ENCODE measurements at places on chromosomes 11 and 22.

GRCh38 chr11:121369366-121369765 is 76.8 kb downstream of the SC5D start:
- no peak for DNase-seq

GRCh38 chr11:102603091-102603490 is 22.0 kb downstream of the MMP20 start:
- DNase-seq, result no peak

DNA sequence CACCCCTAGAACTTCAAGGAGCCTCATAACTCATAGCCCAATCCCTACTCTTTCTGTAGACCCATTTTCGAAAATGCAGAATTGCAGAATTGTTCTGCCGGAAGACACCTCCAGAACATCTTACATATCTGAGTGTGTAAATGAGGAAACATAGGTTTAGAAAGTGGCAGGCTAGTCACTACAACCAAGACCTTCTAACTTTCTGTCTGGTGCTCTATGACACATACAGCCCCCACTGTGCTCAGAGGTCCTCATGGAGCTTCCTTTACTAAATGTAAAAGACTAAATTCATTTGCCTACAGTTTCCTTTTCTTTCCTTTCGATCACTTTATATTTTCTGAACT is 132.1 kb upstream of the DDI1 start:
- DNase-seq, result no peak

- no peak for DNase-seq
Measured at GRCh38 chr11:73976451-73977151, 6.0 kb downstream of the UCP2 start.

DNA sequence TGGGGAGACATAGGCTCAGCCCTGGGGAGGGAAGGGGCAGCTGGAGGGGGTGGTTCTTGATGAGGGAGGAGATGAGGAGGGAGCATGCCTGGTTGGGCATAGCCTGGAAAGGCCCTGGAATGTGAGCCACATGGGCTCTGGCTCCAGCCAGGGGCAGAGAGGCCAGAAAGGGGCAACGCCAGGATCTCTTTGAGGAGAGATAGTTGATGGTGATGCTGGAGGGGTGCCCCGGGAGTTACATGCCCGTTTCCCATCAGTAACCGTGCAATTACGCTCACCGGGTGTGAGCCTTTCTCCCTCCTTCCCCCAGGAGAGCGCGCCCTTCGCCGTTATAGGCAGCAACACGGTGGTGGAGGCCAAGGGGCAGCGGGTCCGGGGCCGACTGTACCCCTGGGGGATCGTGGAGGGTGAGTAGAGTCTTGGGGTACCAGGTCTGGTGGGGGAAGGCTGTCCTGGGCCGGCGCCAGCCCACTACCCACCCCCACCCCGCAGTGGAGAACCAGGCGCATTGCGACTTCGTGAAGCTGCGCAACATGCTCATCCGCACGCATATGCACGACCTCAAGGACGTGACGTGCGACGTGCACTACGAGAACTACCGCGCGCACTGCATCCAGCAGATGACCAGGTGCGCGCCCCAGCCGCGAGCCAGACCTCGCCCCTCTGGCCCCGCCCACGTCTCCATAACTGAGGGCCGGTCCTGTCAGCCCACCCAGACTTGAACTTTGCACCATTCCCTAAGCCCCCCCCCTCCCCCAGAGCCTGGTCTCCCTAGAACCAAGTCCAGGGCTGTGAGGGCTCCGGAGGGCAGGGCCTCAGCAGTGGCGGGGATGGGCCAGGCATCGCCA is 1.8 kb upstream of the GP1BB start:
- no peak for DNase-seq

GRCh38 chr11:35304386-35304775 is 115.0 kb downstream of the SLC1A2 start:
- no peak for DNase-seq

DNA sequence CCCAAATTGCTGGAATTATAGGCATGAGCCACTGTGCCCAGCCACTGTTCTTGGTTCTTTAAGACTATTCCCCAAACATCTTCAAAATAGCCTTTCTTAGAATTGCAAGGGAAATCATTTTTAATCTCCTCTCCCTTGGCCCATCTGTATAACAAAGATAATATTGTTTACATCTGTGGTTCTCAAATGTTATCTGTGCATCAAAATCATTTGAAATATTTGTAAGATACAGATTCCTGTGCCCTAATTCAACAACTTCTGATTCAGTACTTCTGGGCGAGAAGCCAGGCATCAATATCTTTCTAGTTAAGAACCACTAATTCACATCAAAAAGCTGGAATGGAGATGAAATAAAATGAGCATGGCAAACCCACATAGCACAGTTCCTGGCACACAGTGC is 83.0 kb downstream of the TMPRSS5 start:
- DNase-seq, result no peak

DNA sequence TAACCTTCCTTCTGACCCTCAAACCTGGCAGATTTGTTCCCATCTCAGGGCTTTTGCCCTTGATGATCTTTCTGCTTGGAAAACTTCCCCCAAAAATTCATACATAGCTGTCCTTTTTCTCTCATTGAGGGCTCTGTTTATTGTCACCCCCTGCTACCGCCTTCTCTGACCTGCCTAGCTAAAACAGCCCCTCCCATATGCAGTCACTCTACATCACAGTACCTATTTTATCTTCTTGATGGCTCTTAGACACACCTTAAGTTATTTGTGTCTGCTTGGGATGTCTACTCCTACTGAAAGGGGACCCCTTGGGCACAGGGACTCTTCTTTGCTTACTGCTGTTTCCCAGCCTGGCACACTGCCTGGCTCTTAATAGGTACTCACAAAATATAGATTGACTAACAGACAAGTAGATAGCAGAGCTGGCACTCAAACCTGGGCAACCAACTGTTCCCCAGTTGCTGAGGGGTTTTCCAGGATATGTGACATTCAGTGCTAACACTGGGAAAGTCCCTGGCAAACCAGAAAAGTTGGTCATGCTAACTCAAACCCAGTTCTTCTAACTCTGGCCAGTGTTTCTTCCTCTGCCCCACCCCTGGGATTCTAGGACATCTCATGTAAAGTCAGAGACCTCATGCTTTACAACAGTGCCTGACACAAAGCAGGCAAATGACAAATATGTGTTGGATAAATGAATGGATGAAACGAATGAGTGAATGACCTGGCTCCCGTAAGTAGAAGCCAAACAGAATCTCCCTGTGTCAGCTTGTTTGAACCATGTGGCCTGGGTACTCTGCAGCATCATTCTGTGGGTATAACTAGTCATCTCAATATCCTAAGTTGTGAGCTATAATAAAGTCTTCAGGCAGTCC is 19.8 kb upstream of the FJX1 start:
- DNase-seq, result no peak

- DNase-seq, result no peak
Measured at GRCh38 chr22:35039625-35040024, 26.3 kb upstream of the ISX start.

DNA sequence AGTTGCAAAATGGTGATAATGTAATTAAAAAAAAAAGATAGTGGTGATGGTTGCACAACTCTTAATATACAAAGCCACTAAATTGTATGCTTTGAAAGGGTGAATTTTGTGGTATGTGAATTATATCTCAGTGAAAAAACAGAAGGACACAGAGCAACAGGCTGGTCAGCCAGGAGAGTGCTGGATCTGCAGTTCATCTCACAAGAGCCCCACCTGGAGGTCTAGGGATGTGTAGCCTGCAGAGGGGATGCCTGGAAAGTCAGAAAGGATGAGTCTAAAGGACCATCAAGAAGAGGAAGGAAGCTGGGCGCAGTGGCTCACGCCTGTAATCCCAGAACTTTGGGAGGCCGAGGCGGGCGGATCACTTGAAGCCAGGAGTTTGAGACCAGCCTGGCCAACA is 9.0 kb downstream of the POLR3H start:
- no peak for DNase-seq

DNA sequence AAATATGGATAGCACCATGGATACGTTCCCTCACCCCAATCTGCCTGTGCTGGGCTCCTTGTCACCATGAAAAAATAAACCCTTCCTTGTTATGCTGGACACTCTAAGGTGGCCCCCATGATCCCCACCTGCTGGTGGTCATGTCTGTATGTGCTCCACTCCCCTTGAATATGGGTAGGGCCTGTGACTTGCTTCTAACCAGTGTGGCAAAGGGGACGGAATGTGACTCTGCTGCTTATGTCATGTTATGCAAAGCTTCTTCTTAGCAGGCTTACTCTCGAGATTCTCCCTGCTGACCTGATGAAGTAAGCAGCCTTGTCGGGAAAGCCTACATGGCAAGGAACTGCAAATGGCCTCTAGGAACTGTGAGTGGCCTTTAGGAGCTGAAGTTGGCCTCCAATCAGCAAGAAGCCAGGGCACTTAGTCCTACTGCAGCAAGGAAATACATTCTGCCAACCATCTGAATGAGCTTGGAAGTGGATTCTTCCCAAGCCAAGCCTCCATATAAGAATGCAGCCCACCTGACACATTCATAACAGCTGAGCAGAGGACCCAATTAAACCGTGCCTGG is 159.9 kb downstream of the CCDC34 start:
- DNase-seq, result no peak

- DNase-seq, result no peak
Measured at GRCh38 chr11:65414776-65415498, 7.7 kb upstream of the NEAT1 start.

DNA sequence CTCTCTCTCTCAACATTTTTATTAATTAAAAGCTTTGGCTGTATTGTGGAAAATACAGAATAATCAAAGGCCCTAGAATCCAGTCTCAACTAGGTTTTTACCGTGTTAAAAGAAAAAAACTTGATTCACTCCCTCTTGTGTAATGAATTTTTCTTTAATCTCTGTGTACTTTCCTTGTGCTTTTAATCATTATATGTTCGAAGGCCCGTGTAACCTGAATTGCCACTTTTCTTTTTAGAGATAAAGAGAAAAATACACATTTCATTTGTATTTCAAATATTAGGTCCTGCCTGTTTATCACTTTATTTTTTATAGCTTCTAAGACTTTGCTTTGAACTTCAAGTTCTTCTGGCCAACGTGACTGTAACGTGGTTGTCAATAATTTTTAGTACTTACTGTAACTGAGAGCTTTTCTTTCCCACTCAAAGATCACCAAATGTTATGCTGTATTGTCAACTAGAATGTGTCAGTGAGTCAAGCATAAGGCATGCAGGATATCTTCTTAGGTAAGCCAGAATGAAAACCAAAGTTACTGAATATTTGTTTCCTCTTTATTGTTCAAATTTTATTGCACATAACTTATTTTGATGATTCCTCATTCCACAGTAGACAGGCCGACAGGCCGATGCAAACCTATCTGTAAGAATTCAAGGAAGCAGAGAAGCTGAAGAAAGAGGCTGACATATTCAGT is 23.3 kb upstream of the FAR1 start:
- no peak for DNase-seq

- DNase-seq, result no peak
Measured at GRCh38 chr11:102138223-102138622, 28.0 kb downstream of the YAP1 start.

DNA sequence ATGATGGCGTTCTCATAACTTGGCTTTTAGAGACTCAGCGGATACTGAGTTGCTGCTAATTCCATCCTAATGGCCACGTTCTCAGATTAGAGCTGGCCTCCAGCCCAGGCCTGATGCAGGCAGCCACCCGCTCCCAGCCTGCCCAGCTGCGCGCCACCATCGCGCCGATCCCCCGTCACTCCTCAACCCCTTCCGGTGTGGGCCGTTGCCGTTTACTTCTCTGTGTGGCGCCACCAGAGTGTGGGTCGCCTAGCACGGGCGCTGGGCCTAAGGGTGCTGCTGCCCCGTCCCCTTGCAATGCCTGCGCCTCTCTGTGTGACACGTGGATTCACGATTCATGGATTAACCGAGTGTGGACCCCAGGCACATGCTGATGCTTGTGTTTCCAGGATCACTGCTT is 1116.0 kb downstream of the BRD1 start:
- DNase-seq, result no peak

DNA sequence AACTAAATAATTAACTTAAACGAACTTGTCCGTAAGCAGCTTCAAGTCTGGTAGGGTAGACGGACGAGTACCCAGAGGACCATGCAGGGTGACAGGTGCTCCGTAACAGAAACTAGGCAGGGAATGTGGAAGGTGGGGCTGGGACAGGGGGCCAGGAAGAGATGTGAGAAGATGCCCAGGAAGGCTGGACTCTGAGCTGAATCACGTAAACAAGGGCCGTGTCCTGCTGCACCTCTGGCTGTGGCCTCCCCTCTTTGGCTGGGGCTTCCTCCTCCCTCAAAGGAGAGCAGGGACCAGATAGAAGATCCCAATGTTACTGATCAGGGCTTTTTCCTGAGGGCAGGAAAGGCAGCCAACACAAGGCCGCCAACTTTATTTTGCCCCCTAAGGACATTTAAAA is 47.9 kb downstream of the PACSIN2 start:
- no peak for DNase-seq

DNA sequence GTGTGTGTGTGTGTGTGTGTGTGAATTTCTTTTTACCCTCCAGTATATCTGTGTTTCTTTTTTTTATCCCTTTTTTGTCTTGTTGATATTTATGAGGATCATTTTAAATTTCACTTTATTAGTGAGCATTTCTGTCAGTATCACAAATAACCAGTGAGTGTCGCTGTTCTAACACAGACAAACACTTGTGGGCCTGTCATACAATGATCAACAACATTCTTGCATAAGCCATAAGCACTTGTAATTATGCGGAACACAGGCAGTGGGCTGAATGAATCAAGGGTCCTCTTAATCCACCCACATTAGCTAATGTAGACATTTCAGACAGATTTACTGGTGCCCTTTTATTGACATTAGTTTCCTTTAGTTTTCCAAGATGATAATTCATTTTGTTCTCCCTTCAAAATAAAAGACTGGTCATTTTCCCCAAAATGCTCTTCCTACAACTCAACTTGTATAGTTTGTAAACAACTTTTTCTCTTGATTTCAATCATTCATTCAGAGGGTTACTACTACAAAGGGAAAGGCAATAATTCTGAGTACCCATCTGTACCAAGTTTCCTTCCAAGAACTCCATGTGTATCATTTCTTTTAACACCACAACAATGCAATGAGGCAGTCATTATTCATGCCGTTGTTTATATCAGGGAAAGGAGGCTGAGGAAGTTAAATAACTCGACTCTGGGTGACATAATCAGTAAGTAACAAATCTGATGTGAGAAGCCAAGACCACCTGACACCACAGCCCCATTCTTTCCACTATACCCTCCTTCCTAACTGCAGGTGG is 34.5 kb upstream of the ANO3 start:
- no peak for DNase-seq

DNA sequence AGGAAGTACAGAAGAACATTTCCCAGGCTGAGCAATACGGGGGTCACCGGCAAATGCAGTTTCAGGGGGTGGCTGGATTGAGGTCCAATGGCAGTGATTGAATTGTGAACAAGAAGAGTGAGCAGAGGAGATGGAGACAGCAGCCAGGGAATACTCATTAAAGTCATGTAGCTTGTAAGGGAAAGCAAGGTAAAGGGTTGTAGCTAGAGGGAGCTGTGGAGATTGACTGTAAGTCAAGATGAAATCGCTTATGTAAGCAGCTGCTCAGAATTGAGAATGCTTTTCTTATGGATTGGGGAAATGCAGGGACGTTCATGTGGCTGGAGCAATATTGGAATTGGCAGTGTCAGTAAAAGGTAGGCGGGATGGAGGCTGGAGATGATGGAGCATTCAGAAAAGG is 111.4 kb upstream of the TBCEL start:
- no peak for DNase-seq

GRCh38 chr22:41469218-41469851 is 418 bp downstream of the ACO2 start:
- DNase-seq, result no peak

- no peak for DNase-seq
Measured at GRCh38 chr22:26429458-26430286, 612 bp downstream of the ASPHD2 start.

GRCh38 chr22:36573815-36574363 is 44.9 kb upstream of the EIF3D start:
- DNase-seq, result no peak

GRCh38 chr11:6621711-6622211 is 2.5 kb upstream of the TPP1 start:
- DNase-seq, result no peak

Measured in T-cell (primary cell).